ENCODE measurements at places on chromosomes 16 and 17.

DNA sequence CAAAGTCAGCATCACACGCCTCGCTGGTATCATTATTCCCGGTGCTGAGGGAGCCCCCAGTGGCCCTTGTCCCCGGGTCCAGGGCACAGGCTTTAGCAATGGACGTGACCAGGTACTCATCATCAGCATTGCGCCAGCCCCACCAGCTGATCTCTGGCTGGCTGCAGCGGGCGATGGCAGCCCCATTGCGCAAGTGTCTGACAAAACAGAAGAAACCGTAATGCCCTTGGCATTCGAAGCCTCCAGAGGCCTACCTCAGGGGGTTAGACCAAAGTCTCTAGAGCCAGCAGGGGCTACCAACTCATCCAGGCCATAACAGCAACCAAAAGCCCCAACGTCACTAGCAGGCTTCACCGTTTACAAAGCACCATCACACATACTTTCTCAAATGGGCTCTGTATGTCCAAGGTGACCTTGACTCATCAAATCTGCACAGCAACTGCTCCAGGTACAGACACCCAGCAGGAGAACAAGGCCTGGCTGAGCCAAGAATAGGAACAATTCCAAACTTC is 7.3 kb downstream of the MTMR4 start:
- DNase-seq = no peak

DNA sequence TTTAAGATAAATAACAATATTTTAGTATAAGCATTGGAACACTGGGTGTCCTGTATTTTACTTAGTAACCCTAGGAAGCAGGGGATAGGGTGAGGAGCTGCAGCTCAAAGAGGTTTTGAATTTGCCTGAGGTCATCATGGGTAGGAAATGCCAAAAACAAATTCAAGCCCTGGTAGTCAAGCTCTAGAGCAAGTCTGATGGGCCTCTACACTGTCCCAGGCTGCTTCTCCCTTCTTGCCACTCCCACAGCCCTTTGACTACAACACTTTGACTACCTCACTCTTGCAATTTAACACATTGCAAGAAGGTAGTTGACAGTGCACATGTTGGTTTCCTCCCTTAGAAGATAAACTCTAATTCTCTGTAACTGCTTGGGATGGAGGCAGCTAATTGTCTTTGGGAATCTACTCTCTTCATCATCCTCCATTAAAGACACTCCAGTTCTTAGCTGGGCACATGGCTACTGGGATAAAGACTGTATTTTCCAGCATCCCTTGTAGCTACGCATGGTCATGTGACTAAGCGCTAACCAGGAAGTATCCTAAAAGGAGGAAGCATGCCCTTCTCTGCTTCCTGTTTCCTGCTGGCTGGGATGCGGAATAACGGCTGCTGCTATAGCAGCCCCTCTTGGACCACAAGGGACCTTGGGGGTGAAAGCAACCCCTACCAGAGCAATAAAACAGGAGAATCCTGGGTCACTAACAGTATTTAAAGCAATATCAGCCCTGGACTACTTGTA is 30.7 kb upstream of the SSTR2 start:
- no peak for DNase-seq

DNA sequence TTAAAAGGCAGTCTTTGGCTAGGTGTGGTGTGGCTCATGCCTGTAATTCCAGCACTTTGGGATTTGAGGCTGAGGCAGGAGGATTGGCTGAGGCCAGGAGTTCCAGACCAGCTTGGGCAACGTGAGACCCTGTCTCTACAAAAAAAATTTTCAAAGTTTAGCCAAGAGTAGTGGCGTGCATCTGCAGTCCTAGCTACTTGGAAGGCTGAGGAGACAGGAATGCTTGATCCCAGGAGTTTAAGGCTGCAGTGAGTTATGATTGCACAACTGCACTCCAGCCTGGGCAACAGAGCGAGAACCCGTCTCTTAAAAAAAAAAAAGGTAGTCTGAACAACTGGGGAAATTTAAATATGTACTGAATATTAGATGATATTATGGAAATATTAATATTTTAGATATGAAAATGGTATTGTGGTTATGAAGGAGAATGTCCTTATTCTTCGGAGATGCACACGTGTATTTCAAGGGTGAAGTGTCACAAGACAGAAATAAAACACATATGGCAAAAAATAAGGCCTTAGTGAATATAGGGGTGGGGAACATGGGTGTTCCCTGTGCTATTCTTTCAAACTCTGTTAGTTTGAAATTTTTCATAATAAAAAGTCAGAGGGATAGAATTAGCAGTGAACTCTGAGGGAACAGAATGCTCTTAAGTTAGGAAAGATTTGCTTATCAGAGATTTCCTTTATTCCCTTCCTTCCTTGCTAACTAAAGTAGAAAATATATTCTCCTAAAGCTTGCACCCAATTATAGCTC is 144.7 kb downstream of the CDK5R1 start:
- DNase-seq = no peak

DNA sequence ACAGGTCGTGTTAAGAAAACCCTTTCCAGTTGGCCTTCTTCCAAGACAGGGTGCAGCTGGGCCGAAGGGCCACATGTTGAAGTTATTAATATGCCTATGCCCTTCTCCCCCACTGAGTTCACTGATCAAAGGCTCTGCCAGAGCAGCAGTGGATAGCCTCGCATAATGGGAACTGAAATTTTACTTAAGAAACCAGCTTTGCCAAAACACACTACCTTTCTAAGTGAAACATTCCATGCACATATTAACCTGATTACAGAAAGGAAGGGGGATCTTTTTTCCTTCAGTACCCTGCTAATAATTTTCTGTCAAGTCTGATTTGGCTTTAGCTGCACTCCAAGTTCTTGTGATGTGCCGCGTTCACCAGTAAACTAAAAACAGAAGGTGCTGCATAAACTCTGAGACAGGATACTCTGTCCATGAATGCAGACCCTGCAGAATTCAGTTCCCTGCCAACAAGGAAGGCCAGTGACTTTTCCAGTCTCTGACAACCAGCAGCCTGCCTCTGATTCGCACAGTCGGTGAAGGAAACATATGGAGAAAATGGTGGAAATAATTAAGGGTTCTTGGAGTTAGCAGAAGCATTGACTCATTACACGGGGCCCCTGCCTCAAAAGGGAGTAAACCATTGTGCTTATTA is 283.8 kb downstream of the ZFHX3 start:
- peak; percentile 31 for DNase-seq

- DNase-seq = peak; percentile 51
Measured at GRCh38 chr16:68786685-68787418, 49.8 kb downstream of the CDH1 start.

DNA sequence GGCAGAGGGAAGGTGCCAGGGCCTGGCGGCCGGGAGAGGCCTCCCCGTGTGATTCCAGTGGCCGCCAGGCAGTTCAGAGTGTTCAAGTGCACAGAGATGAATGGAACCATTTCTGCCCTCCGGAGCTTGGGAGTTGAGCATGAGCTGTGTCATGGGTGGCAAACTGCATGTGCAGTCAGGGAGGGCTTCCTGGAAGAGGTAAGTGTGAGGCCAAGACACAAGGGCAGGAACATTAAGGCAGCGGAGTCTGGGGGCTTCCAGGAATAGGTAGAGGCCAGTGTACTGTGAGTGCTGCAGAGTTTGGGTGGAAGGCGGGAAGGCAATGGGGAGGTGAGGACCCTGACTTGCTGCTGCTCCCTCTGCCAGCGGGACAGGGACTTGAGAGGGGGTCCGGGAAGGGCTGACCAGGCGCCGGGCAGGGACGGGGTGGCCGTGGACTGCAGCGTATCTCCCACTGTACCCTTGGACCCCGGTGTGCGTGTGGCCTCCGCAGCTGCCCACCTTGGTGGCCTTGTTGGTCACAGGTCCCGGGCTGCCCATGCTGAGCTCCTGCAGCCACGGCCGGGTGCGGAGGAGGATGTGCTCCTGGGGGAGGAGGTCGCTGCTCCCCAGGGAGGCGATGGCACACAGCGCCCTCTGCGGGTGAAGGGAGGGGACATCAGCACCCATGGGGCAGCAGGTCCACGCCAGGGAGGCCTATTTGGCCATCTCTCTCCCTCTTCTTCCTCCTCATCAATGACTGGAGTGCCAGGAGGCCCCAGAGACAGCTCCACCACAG is 7.5 kb upstream of the CEP131 start:
- DNase-seq = no peak

GRCh38 chr16:7555459-7555858 is 222.8 kb downstream of the RBFOX1 start:
- DNase-seq = no peak

DNA sequence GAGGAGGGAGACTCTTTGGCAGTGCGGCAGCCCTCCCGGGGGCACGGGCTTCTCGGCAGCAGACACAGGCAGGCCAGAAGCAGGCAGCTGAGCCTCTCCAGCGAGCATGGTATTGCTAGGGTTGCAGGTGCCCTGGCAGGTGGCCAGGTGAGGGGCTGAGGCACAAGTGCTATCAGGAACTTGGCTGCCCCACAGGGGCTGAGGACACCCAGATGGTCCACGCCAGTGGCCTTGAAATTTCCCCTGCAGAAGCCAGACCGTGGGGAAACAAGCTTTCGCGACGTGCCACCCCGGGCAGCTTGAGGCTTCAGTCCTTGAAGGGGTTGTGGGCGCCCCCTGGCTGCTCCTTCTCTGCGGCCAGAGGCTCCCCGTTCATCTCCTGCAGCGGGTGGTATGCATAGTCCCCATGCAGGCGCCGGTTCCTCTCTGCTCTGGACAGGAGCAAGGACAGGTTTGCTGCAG is 8.5 kb downstream of the NAGPA start:
- no peak for DNase-seq

DNA sequence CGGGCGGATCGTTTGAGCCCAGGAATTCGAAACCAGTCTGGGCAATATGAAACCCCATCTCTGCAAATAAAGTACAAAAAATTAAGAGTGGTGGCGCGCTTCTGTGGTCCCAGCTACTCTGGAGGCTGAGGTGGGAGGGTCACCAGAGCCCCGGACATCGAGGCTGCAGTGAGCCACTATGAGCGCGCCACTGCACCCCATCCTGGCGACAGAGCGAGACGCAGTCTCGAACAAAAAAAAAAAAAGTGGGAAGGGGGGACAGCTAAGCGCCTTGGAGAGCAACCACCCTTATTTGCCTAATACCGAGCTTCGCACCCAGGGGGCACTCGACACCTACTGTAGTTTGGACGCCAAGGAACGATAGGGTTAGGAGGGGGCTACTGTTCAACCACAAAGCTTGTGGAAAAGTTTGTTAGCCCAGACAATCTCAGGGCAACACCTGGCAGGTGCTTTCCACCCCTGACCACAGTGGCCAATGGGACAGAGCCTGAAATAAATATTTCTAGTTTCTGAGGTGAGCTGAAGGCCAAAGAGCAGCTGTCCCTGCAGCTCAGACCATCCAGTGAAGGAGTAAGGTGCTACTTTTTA is 847 bp upstream of the PSMC3IP start:
- DNase-seq = peak; percentile 83

- DNase-seq = no peak
Measured at GRCh38 chr17:63358111-63358839, 87.8 kb downstream of the CYB561 start.

DNA sequence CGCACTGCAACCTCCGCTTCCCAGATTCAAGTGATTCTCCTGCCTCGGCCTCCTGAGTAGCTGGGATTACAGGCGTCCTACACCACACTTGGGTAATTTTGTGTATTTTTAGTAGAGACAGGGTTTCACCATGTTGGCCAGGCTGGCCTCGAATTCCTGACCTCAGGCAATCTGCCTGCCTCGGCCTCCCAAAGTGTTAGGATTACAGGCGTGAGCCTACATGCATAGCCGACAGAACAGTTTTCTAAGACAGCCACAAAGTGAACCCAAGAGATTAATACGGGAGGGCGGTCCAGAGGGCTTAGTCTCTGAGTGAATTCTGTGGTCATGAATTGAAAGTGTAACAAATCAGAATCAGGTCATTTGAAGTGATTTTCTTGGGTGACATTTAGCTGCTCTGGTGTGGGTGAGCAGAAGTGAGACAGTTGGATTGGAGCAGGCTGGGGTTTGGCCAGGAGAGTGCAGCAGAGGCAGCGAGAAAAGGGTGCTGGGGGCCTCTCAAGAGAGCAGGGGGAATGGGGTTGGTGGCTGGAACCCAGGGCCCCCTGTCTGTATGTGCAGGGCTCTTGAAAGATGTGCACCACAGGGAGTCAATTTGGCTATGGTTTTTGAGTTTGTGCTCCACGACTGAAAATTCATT is 231.4 kb upstream of the WSCD1 start:
- no peak for DNase-seq

- DNase-seq = no peak
Measured at GRCh38 chr17:39813631-39814030, 50.5 kb downstream of the IKZF3 start.

GRCh38 chr17:28365487-28365886 is 488 bp upstream of the SEBOX start:
- no peak for DNase-seq

DNA sequence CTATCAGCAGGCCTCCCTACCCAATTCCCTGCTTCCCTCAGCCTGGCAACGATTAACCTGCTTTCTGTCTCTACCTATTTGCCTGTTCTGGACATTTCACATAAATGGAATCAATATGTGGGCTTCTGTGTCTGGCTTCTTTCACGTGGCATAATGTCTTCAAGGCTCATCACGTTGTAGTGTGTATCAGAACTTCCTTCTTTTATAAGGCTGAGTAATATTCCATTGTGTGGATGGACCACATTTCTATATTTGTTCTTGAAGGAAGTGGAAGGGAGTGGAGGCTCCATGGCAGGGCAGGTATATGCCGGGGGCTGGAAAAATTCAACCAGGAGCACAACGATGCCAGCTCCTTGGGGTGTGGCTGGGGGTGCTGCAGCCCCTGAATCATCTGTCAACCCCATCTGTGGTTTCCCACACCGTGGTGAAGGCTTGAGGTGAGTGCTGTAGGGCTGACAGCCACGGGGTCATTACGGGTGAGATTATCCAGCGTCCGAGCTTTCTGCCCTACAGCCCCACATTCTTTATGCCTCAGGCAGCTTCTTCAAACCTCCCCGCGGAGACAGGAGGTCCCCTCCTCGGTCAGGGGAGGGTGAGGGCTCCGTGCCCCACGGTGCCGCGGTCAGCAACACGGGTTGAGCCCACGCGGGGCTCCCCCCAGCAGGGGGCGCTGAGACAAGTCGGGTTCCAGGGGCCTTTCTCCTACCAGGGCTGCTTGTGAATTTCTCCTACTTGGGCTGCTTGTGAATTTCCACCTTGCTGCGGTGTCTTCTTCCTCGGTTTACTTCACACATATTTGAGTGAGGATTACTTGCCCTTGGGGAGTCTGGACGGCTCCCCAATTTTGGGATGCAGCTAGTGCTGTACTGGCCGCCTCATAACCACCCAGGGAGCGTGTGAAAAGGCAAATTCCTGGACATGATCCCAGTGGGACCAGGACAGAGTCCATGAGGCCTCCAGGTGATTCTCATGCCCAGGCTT is 18.3 kb upstream of the WFIKKN2 start:
- DNase-seq = no peak

DNA sequence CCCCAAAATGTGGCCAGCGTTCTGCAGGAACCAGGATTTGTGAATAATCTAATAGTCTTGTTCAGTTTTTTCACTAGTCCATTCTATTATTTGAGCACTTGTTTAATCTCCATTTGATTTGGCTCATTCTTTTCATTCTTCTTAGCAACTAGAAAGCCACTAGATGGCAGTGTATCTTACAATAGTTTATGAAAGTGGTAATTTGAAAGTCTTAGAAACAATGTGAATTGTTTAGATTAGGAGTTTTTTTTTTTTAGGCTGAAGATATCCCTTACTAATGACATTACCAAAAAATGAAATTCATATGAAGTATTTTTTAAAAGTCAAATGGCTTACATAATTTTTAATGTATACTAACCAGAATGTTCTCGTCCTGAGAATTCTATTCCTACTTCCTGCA is 6.7 kb downstream of the ERI2 start:
- DNase-seq = no peak

Measured in left hindlimb (tissue), 1 donor.